GM23248 (cell line): ENCODE measurements at places on chromosomes 5 and 9. TPM values are rescaled to one million over a fixed set of nuclear protein-coding genes. Genes with fewer than 3 reads are reported as not detected.

- DNase-seq, result peak; percentile 76
Measured at GRCh38 chr5:169591636-169592035, 8.1 kb downstream of the SPDL1 start.

DNA sequence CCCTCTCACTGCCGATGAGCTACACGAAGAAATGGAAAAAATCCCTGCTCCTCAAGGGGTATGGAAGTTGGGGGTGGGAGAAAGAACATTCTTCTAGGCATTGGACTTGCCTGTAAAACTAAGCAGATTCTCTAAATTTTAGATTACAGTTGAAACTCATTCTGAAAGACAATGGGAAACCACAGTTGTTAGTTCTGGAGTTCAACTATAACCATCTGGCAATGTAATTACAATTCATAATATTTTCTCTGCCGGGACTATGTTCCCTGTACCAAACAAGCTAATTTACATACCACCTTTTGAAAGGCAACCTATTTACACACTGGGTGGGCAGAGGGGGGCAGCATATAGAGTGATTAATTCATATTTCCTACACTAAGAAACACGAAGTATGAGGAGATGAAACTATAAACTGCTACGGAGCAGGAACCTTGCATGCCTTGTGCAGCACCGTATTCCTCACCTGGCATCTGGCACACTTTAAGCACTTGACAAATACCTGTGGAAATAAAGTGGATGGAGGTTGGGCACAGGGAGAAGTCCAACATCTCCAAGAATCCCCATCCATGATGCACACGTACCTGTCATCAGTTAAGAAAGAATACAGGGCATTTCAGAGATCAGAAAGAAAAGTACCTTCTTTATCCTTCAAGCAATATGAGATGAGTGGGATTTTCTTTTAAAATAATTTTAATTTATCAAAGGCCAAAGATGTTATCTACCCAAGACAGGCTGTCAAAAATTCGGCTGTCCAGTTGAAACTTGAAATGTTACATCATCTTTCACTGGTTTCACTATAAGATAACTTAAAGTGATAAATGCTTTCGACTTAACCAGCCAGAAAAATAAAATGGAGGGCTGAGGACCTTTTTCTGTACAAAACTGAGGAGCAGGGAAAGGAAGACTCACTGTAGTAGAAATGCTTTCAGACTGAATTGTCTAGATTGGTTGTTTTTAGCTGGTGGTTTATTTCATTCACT is 54.2 kb downstream of the SSBP2 start:
- no peak for DNase-seq

- DNase-seq, result no peak
Measured at GRCh38 chr5:142630927-142631539, 54.9 kb downstream of the FGF1 start.

IFNA10 gene
- not detected in 2 replicates for total RNA-seq

DNA sequence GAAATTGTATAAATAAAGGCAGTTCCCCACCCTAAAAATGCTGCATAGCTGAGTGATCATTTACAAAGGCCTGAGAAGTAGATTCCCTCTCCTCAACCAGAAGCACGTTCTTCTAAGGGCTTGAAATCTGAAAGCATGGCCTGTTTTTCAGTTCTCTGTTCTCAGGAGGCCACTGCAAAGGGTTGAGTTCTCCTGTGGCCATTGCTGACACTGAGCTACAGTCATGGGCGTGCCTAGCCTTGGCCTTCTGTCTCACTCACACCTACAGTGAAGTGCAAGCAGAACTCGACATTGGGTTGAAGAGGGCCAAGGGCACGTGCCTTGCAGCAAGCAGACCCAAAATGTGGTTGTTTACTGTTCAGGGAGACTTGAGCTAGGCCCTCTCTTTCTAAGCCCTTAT is 276.6 kb upstream of the VLDLR start:
- DNase-seq, result no peak

DNA sequence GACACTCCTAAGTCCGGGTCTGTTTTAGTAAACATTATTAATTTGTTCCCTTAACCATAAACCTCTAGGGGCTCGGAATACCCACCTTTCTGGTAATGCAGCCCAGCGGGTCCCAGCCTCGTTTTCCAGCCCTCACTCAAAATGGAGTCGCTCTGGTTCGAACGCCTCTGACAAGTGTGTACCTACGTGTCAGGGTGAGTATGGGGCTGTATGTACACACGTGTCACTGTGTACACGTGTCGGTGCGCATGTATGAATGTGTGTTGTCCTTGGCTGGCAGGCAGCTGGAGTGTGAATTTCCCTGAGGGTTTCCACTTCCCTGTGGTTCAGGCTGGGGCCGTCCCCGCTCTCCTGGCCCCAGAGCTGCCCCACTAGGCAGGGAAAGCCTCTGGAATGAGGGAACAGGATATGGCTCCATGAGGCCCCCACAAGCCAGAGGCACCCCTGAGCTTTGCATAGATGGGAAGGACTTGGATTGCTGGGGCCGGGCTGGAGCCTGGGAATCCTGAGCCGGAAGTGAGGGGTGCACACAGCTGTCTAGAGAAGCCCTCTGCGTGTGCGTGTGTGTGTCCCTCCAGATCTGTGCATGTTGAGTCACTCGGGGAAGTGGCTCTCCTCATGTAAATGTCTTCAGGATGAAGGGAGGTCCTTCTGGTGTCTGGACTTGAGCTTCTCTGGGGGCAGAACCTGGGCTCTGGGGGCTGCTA is 160.8 kb upstream of the IER5L start:
- peak; percentile 57 for DNase-seq

DNA sequence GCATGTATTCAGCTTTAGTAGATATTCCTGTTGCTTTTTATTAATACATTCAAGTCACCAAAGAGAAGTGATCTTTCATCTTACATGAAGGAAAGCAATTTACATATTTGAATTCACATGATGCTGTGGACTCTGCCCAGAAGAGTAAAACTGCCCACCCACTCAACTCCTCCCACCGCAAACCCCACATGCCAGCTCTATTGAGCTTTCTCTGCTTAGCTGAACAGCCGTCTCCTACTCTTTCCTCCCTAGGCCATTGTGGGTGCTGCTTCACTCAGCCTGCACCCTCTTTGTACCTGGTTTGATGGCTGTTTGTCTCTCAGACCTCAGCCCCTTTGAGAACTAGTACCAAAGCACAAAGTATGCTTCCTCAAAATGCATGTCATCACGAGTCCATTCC is 48.4 kb upstream of the MAP3K1 start:
- DNase-seq, result no peak

GRCh38 chr5:6193310-6193709 is 185.0 kb downstream of the MED10 start:
- no peak for DNase-seq

DNA sequence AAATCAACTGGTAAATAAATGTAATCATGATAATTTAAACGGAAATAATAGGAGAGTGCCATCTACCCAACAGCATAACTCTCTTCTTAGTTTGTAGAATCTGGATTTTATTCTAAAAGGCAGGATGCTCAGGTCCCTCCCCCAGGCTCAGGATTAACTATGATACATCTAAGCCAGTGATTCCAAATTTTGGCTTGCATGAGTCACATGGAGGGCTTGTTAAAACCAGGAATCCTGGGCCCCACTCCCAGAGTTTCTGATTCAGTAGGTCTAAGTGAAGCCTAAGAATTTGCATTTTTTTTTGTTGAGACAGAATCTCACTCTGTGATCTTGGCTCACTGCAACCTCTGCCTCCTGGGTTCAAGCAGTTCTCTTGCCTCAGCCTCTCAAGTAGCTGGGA is 62.3 kb upstream of the ZFR start:
- DNase-seq, result peak; percentile 94

C9 gene
- total RNA-seq, result not detected in 2 replicates

GRCh38 chr9:82745919-82746318 is 317.0 kb downstream of the RASEF start:
- no peak for DNase-seq

DNA sequence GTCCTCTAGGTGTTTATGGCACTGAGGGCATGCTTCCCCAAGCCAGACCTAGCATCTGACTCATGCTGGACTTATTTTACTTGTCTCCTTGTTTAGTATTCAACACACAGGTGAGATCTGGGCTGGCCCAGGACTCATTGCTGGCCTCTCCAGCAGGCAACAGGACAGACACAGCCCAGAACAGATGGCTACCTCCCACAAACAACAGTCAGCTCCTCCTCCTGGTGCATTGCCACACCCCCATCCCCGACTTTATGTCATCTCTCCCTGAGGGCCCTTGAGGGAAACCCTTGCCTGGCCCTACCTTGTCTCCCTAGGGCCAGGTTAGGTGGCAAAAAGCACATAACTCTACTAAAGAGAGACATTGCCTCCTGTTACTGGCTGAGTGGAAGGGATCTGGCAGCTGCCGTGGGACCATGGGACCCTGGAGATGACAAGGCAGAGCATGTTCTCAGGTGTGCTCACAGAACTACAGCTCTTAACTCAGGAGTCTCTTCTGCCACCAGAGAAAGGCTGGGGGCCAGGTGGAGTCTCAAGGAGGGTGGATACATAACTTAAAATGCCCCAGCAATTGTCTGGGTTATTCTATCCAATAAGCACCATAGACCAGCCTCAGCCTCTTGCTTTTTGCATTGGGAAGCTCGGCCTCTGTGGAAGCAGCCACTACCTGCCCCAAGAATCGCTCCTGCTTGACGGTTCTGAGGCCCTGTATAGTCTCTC is 2.3 kb downstream of the ACSL6 start:
- no peak for DNase-seq

DNA sequence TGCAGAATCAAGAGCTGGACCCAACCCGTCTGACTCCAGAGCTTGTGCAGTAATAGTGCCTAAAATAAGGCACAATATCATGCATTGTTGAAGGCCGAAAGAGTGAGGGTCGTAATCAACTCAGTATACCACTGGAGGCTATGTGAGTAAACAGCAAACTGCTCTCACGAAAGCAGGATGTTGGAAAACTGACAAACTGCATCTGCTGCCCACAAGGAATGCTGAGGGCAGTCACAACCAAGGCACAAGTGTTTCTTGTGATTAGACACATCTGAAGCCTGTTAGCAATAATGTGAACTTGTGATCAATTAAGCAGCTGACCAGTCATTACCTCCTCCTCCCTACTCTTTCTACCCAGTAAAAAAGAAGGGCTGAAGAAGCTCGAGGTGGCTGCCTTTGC is 48.8 kb downstream of the TRPM3 start:
- no peak for DNase-seq

DNA sequence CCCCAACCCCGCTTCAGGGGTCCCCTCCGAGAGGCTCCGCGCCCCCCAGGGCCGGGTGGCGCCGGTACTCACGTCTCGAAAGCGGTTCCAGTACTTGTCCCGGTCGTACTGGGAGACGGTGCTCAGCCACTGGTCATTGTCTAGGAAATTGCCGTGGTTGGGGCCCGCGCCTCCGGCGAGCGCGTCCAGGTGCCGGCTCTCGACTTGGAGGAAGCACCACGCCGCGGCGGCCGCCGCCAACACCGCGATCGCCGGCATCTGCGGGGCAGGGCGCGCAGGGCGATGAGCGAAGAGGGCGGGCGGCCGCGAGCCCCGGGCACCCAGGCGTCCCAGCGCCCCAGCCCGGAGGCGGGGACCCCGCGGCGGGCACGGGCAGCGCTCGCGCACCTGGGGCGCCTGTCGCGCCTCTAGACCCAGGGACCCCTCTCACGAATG is 808 bp downstream of the SPOCK1 start:
- peak; percentile 70 for DNase-seq

DNA sequence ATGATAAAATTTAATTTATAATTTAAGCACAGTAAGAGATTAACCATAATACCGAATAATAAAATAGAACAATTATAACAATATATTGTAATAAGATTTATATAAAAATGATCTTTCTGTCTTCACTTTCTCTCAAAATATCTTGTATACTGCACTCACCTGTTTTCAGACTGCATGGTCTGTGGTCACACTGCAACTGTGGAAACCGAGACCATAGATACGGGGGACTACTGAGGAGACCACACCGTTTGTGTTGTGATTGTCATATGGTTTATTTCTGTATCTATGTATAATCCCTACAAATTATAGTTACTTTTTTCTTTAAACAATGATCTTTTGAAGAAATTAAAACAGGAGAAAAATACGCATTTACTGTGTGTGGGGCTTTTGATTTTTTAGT is 78.8 kb upstream of the TNFAIP8 start:
- DNase-seq, result no peak

- peak; percentile 44 for DNase-seq
Measured at GRCh38 chr5:93359296-93359959, 221.6 kb downstream of the NR2F1-AS1 start.

DNA sequence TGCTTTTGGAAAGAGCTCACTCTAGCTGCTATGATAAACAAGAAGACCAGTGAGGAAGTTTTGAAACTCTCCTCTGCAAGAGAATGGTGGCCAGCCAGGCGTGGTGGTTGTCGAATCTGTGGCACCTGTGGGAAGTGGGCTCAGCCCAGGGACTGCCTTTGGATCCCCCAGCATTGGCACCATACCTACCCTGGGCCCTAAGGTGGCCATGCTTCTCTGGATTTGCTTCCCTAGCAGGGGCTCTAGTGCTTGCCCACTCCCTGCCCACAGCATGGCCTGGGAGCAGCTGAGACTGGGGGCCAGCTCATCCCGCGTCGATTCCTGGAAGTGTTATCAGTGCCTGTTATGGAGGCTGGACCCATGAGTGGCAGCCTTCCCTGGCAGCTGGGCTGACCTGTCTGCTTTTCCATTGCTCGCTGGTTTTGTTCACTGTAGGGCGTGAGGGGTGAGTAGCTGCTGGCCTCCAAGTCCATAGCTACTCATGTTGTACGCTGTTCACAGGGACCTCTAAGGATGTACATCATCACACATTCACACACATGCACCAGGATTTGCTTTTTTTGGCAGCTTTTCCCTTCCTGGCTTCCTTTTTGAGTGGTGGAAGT is 2.3 kb downstream of the SLC22A4 start:
- peak; percentile 27 for DNase-seq

GRCh38 chr5:18675041-18675440 is 1040.8 kb downstream of the TAF11L14 start:
- DNase-seq, result no peak

- peak; percentile 18 for DNase-seq
Measured at GRCh38 chr9:134432471-134432870, 106.2 kb downstream of the RXRA start.

- no peak for DNase-seq
Measured at GRCh38 chr5:164214698-164215097, 709.3 kb downstream of the MAT2B start.

DNA sequence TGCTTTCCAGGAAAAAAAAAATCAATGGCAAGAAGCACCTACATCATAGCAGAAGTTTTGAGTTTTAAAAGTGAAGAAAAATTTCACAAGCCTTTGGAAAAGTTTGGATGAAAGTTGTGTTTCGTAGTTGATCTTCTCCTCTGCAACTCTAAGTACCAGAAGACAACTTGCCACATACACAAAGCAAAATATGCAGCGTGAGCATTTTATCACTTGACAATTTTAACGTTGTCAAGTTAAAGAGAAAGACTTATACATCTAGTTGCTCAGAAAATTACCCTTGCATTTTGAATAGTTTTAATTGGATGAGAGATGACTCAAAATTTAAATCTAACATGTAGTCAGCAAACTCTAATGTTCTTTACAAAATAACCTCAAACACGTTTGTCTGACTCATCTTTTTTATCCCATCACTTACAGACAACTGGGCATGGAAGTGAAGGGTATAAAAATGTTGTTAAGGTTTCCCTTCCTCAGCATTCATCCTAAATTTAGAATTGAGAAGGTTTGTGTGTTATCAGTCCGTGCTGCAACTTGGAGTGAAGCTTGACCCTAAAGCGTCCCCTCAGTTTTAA is 213.4 kb downstream of the MARCHF11 start:
- peak; percentile 45 for DNase-seq

FOXD1 gene
- 50.0 and 53.9 TPM in 2 replicates for total RNA-seq

ARID3C gene
- total RNA-seq, result 0.11 and 0.38 TPM in 2 replicates

SLC25A2 gene
- total RNA-seq, result not detected in 2 replicates

MCTP1 gene
- total RNA-seq, result not detected in 2 replicates

TTF1 gene
- total RNA-seq, result 3.2 and 6.7 TPM in 2 replicates

PCDHB14 gene
- 2.1 and 4.3 TPM in 2 replicates for total RNA-seq

RHOBTB3 gene
- total RNA-seq, result 202 and 214 TPM in 2 replicates
